ENCODE measurements at places on chromosomes 13 and 19. TPM values are rescaled to one million over a fixed set of nuclear protein-coding genes. Genes with fewer than 3 reads are reported as not detected.
A peak's percentile ranks its signal among the peaks of the same experiment; 100 is the strongest.

DNA sequence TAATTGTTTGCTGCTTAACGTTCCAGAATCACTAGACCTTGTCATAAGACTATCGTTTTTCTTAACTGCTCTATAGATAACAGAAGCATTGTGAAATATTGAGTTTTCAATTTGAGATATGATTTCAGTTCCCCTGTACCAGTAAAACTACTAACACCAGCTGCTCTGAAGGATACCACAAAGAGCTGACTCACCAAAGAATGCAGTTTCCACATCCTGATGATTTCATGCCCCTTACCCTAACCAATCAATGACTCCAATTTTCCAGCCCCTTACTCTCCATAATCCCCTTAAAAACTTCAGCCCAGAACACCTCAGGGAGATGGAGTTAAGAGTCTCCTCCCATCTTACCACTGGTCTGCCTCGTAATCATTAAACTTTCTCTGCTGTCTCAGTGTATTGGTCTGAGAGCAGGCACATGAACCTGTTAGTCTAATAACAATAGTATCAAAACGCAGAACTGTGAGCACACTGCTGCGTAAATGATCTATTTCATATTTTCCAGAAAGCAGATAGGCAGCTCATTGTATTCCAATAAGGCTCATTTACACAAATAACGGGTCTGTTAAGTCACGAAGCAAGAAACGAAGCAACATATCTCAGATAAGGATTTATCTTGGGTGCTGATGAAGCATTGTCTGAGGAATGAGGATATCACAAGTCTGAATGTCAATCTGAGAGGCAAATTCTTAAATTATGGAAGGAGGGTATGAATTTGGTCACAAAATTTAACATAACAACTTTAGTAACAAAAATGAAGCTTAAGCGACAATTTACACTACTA, 14.1 kb upstream of the CCNA1 start:
- no peak for DNase-seq

DNA sequence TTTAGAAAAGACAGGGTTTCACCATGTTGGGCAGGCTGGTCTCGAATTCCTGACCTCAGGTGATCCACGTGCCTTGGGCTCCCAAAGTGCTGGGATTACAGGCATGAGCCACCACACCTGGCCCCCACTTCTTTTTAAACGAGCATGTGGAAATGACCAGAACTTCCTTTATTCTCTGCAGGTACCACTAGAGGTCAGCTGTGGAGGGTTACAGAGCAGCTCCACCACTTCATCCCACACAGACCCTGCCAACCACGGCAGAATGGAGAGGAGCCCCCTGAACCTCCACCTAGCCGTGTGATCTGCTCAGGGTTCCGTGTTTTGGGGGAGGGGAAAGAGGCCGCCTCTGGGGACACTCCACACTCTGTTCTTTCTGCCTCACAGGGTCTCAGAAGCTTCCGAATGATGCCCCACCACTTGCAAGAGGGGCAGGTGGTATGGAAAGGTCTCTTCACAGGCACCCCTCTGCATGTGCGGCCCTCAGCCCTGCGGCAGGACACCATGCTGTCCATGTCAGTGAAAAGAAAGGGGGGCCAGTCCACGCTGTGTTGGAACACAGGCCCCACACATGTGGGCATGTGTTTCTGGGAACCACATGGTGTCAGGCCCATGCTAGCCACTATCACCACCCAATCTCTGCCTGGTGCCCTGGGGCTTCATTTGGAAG, 465.0 kb downstream of the TSHZ3 start:
- no peak for DNase-seq

GRCh38 chr13:111404746-111405145, 84.3 kb downstream of the TEX29 start:
- no peak for DNase-seq

DNA sequence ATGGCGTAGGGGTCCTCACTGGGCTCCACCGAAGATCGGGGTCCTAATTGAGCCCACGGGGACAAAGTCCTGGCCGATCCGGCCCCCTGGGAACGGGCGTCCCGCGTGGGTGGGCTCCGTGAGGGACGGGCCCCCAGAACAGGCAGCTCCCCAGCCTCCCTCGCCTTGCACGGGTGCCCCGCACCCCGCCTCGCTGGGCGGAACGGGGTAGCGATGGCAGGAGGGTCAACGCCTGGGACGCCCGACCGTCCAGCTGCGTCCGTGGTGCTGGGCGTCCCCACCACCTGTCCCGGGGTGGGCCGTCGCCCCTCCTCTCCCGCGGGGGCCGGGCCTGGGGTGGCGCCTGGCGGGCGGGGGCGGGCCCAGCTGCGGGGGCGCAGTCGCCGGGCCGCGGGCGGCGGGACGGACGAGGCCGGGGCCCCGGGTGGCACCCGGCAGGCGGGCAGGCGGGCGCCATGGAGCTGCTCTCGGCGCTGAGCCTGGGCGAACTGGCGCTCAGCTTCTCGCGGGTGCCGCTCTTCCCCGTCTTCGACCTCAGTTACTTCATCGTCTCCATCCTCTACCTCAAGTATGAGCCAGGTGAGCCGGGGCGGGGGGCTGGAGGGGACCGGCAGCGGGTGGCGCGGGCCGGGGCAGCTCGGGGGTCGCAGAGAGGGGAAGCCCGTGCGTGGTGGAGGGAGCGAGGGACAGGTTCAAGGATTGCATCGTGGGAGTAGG, at the start of gene TMEM38A:
Gene TMEM38A (plus strand): TSS at position 377 of the 717 bp plus-strand sequence. CDS start 79 bp downstream, at position 456.
- DNase-seq: peak; percentile 66

- DNase-seq: no peak
These were observed 73.2 kb upstream of the MLNR start for GRCh38 chr13:49146950-49147355.

- no peak for DNase-seq
These were observed 24.1 kb downstream of the CLEC4M start for GRCh38 chr19:7787141-7787540.

DNA sequence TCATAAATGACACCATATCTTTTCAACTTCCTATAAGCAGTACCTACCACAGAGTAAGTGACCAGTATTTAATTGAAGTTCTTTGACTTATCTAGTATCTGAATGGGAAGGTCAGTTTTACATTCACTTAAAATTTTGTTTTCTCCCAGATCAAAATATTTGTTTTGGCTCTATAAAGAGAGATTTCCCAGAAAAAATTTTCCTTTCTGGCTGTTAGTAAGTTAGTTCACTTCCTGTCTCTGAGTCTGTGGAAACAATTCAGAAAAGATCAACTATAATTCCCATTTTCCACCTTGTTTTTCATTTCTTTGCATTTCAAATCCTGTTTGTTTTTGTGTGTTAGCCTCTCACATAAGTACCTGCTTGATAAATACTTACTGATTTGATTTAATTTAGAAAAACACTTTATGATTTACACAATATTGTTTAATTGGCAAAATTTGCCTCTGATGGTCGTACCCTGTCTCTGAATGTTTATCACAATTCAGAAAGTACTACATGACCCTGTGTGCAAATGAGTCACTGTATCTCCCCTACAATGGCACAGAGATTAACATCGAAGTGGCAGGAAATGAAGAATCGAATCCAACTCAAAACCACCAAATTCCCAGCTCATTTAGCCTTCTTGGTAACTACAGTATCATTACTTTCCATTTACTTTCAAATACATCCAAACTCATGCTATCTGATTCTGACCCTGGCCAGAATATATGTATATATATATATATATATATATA, 15.4 kb upstream of the MED4 start:
- DNase-seq: no peak

DNA sequence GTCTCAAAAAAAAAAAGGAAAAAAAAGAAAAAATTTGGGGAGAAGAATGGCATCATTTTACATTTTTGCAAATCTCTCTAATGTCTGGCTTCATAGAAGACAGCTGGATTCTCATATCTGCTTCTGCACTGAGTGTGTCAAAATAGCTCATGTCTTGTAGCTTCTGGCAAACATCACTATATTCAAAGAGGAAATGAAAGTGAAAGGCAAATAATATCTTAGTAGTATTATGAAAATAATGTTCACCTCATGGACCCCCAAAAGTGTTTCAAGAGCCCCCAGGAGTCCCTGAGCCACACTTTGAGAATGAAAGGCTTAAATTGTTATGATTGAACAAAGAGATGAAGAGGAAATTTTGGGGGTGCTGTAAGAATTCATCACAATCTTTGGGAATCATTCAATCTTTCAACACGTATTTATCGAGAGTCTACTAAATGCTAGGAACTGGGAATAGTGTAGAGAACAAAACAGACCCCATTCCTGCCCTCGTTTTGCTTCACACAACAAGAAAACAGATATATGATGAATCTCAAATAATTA, 1.2 kb upstream of the SLC6A16 start:
- DNase-seq: no peak

GRCh38 chr19:33171916-33172359, 22.2 kb upstream of the LRP3 start:
- no peak for DNase-seq

GRCh38 chr13:25923217-25924085, 128.4 kb downstream of the SHISA2 start:
- no peak for DNase-seq

DNA sequence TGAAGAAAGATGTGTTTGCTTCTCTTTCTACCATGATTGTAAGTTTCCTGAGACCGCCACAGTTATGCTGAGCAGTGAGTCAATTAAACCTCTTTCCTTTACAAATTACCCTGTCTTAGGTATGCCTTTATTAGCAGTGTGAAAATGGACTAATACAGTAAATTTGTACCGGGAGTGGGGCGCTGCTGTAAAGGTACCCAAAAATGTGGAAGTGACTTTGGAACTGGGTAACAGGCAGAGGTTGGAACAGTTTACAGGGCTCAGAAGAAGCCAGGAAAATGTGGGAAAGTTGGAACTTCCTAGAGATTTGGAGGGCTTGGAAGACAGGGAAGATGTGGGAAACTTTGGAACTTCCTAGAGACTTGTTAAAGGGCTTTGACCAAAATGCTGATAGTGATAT, 9.2 kb upstream of the PDS5B start:
- no peak for DNase-seq

- DNase-seq: no peak
These were observed 55.0 kb upstream of the EEF1AKMT1 start for GRCh38 chr13:20828539-20829364.

DNA sequence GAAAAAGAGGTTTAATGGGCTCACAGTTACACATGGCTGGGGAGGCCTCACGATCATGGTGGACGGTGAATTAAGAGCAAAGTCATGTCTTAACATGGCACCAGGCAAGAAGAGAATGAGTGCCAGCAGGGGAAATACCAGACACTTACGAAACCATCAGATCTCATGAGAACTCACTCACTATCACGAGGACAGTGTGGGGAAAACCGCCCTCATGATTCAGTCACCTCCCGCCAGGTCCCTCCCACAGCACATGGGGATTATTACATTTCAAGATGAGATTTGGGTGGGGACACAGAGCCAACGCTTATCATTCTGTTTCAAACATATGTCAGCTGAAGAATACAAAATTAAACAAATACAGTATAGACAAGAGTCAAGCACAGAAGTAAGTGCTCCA, 165.1 kb downstream of the PCCA start:
- DNase-seq: no peak

- no peak for DNase-seq
These were observed 54.3 kb downstream of the GARRE1 start for GRCh38 chr19:34308381-34309367.

CD320 gene
- 24.6 TPM for total RNA-seq

LILRA6 gene
- not detected for total RNA-seq

ZNF226 gene
- 37.7 TPM for total RNA-seq

CEACAM7 gene
- total RNA-seq: not detected

ADGRE2 gene
- 0.91 TPM for total RNA-seq

IZUMO2 gene
- not detected for total RNA-seq

PEG3 gene
- total RNA-seq: not detected

GRIK5 gene
- total RNA-seq: 0.09 TPM

POLR2I gene
- total RNA-seq: 46.6 TPM

ATP13A1 gene
- total RNA-seq: 125 TPM

SGCG gene
- not detected for total RNA-seq
